ENCODE measurements at places on chromosomes 2 and 18.

DNA sequence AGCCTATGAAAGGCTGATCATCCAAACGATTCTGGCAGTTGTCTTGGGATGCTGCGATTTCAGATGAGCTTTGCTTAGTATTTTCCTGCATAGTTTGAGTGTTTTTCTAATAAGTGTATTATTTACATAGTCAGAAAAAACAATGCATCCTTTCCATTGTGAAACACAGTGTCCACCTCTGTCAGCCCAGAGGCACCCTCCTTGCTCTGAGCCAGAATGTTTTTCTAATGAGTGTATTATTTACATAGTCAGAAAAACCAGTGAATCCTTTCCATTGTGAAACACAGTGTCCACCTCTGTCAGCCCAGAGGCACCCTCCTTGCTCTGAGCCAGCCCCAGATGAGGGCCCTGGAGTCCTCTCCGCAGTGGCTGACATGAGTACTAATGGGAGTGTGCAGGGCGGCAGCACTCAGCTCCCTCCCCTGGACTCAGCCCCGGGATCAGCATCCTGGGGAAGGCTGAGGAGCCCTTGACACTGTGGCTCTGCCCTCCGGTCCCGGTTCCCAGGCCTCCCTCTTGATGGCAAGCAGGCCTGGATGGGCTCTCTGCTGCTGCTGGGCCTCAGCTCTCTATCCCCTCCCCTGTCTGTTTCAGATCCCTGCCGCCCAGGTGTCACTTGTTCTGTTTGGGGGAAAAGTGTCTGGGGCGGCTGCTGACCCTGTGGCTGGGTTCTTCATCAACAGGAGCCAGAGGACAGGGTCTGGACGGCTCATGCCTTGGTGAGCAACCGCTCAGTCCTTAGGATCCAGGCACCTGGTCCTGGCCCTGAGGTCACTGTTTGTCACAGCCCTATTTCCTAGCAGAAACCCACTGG is 5.9 kb downstream of the MFSD2B start:
- peak overlapping the region; percentile 9 for H3K27ac ChIP-seq
- peaks cover 8% of the 10 kb centered on the region for H3K4me1 ChIP-seq
- H3K36me3 ChIP-seq: no peaks in the 10 kb centered on the region
- peaks cover 11% of the 10 kb centered on the region for H3K27me3 ChIP-seq

DNA sequence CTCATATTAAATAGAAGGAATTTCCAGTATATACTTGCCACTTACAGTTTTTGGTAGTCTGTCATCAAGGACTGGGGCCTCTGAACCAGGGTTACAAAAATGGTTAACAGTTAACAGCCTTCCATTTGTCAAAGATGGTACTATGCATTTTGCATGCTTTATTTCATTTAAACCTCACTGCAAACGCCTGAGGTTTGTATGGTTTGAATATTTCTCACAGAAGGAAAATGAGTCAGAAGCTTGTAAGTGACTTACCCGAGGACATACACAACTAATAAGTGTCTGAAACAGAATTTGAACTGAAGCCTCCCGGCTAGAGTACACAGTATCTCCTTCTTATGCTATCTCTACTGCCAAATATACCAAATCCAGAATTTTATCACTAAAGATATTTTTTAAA is 1593.5 kb upstream of the ACVR2A start:
- H3K27ac ChIP-seq: no peak overlapping the region
- no peaks in the 10 kb centered on the region for H3K27me3 ChIP-seq
- DNase-seq: no peak
- no peak overlapping the region for H3K4me3 ChIP-seq
- no peaks in the 10 kb centered on the region for H3K4me1 ChIP-seq

DNA sequence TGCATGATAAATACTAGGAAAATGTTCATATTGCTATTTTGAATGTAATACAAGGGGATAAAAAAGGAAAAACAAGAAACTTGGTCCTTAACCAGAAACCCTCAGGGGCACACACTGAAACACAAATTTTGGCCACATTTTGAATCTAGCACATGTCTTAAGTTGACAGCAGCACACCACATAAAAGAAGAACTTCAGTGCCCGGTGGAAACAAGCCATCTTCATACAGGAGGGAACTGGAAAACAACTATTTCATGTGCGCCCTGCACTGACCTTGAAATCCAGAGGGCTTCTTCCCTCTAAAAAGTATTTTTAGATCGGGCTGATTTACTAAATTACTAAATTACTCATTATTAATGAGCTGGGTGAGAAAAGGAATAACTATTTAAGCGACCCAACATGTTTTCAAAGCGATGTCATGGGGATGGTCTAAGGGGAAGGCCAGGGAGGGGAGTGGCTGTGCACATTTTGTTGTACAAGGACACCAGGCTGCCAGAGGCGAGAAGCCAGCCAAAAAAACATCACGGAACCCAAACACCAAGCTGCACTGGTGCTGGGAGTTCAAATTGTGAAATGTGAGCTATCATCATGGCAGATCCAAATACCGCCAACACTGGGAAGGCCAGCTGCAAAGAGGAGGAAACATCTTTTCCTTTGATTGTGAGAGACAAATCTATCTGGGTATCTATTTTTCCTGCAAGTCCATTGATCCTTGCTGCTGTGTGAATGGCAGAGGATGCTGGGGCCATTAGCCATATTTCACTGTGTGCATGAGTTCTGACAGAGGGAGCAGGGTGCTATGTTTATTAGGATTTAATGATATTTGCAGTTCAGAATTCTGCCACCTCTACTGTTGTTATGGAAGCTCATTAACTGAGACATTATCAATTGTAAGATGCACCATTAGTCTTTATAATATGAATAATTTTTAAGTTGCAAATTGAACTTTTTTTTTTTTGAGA is 150.7 kb upstream of the LMAN1 start:
- H3K27me3 ChIP-seq: peaks cover 11% of the 10 kb centered on the region
- no peak overlapping the region for H3K4me3 ChIP-seq
- DNase-seq: no peak
- H3K27ac ChIP-seq: no peak overlapping the region

- H3K36me3 ChIP-seq: no peaks in the 10 kb centered on the region
- no peak for DNase-seq
- no peak overlapping the region for H3K27ac ChIP-seq
- H3K4me1 ChIP-seq: peaks cover 13% of the 10 kb centered on the region
- H3K4me3 ChIP-seq: no peak overlapping the region
- no peaks in the 10 kb centered on the region for H3K27me3 ChIP-seq
Observed at GRCh38 chr2:47239119-47239969, 84.2 kb upstream of the STPG4 start.

GRCh38 chr2:219868635-219869034 is 241.2 kb downstream of the SLC4A3 start:
- no peak overlapping the region for H3K27ac ChIP-seq
- no peaks in the 10 kb centered on the region for H3K36me3 ChIP-seq
- no peaks in the 10 kb centered on the region for H3K27me3 ChIP-seq

DNA sequence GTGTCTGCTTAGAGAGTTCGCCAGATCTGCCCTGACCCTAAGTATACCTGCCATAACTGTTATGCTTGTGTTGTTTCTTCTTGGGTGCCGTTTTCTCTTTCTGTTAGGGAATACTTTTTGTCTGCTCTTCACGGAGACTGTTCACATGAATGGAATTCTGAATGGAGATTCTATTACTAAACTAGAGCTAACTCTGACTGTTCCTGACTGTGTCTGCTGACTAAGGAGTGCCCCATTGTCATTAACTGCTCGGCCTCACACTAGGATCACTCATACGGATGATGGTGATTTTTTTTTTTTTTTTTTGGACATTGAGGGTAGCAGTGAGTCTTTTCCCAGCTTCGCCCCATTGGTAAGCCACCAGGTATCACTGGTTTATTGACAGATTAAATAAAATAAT is 104.8 kb upstream of the SLC8A1 start:
- H3K36me3 ChIP-seq: no peaks in the 10 kb centered on the region
- H3K27ac ChIP-seq: no peak overlapping the region
- H3K27me3 ChIP-seq: no peaks in the 10 kb centered on the region
- no peak for DNase-seq
- no peaks in the 10 kb centered on the region for H3K4me1 ChIP-seq

DNA sequence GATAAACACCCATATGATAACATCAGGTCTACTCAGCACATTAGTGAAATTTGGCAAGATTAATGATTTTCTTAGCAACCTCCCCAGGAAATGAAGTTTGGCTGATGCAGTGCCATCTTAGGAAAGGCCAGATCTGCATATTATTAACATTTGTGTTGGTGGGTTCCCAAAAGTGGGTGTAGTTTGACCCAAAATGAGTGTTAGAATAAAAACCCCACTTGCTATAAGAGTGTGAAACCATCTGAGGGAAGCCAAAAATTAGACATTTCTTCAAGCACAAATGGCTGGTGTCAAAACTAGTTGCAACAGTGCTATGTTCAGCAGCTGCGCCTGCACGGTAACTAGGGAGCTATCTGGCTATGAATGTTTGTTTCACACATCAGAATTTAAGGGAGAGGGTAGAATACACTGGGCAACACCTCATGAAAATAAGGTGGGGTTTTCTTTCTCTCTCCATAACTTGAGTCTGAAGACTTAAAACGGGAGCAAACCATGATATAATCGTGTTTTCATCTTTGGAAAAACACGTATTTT is 15.9 kb upstream of the CSRNP3 start:
- H3K4me1 ChIP-seq: no peaks in the 10 kb centered on the region
- no peak overlapping the region for H3K27ac ChIP-seq
- no peak for DNase-seq
- H3K4me3 ChIP-seq: no peak overlapping the region
- H3K27me3 ChIP-seq: no peaks in the 10 kb centered on the region
- H3K36me3 ChIP-seq: no peaks in the 10 kb centered on the region

DNA sequence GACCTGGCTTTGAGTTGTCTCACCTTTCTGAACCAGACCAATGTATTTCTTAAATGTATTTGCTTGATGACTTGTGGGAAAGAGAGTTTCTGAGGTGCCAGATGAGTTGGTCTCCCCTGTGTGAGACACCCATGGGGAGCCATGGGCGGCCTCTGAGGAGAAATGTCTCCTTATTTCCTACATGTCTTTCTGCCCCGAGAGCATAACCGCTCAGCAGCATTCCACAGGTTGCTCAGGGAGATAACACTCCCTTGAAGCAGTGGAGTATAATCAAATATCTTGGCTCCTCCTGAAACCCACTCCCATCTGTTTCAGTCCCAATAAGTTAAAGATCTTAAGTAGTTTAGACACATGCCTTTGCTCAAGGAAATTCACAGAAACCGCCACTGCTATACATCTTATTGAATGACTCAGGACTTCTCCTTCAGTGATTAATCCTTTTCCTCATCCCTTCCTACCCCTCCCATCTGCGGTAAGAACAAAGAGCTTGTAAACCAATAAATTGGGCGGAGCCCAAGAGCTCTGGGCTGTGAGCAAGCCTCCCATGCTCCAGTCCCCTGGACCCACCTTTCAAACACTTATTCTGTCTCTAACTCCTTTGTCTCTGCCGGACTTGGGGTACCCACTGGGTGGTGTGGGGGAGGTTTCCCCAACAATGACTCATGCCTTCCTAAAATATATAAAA is 285.5 kb upstream of the LRRTM4 start:
- peak; percentile 72 for DNase-seq
- no peaks in the 10 kb centered on the region for H3K36me3 ChIP-seq
- H3K4me1 ChIP-seq: peaks cover 8% of the 10 kb centered on the region
- no peaks in the 10 kb centered on the region for H3K27me3 ChIP-seq
- H3K27ac ChIP-seq: peak overlapping the region; percentile 77

- no peaks in the 10 kb centered on the region for H3K36me3 ChIP-seq
- H3K4me1 ChIP-seq: no peaks in the 10 kb centered on the region
- no peaks in the 10 kb centered on the region for H3K27me3 ChIP-seq
- DNase-seq: no peak
Observed at GRCh38 chr2:64819774-64820688, 166.3 kb upstream of the SERTAD2 start.

GRCh38 chr2:133513893-133514292 is 54.4 kb downstream of the NCKAP5 start:
- H3K27me3 ChIP-seq: no peaks in the 10 kb centered on the region
- no peak overlapping the region for H3K27ac ChIP-seq
- no peak overlapping the region for H3K4me3 ChIP-seq
- no peak for DNase-seq

DNA sequence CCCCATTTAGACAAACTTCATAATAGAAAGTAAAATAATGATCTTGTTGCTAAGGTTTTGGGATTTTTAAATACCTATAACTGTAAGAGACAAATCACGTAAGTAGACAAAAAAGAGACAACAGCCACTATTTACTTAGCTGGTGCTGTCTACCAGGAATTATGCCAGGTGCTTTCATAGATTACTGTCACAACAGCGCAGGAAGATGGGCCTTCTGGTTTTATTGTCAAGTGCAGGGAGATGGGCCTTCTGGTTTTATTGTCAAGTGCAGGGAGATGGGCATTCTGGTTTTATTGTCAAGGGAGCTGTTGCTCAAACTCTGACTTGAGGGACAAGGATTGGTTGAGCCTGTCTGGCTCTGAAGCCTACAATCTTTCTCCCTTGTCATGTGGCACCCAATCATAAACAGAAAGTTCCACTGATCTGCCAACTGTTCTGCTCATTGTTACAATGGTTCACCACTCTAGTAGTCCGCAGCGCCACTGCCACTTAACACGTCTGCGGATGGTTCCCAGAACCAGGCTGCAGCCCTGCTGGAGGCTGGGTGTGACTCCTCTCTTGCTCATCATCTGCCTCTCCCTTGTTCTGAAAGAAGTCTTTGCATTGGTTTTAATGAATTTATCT is 95.0 kb downstream of the RNF144A start:
- no peaks in the 10 kb centered on the region for H3K27me3 ChIP-seq
- peak overlapping the region; percentile 50 for H3K27ac ChIP-seq
- no peak overlapping the region for H3K4me3 ChIP-seq
- H3K36me3 ChIP-seq: no peaks in the 10 kb centered on the region
- H3K4me1 ChIP-seq: peaks cover 22% of the 10 kb centered on the region

DNA sequence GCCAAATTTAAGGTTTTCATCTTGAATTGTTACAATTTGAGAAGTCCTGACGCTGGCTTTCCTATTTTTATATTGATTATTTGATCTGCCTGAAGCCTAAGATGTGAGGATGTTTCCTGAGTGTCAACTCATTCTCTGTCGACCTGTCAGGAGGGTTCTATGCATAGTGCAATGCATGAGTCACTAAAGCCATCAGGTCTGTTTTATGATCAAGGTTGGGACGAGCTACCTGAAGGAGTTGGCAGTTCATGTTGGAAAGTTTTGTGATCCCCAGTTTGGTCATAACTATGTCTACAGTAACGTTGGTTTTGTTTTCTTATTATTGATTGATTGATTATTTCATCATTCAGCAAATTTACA is 71.2 kb downstream of the NABP1 start:
- H3K27ac ChIP-seq: no peak overlapping the region
- no peaks in the 10 kb centered on the region for H3K36me3 ChIP-seq
- DNase-seq: no peak
- no peaks in the 10 kb centered on the region for H3K4me1 ChIP-seq
- H3K4me3 ChIP-seq: no peak overlapping the region

GRCh38 chr2:106275971-106276370 is 81.9 kb upstream of the UXS1 start:
- H3K4me3 ChIP-seq: no peak overlapping the region
- DNase-seq: no peak
- H3K36me3 ChIP-seq: no peaks in the 10 kb centered on the region
- no peak overlapping the region for H3K27ac ChIP-seq

GRCh38 chr2:65476778-65477177 is 44.4 kb upstream of the SPRED2 start:
- H3K4me3 ChIP-seq: no peak overlapping the region
- no peaks in the 10 kb centered on the region for H3K27me3 ChIP-seq
- H3K27ac ChIP-seq: no peak overlapping the region
- DNase-seq: no peak
- no peaks in the 10 kb centered on the region for H3K36me3 ChIP-seq

All from hepatocyte (in vitro differentiated cells).